ENCODE measurements at places on chromosomes 3 and 15. TPM values are rescaled to one million over a fixed set of nuclear protein-coding genes. Genes with fewer than 3 reads are reported as not detected.

Gene FGF12
- total RNA-seq: not detected

Gene GALNT15
- 16.0 TPM for total RNA-seq

Gene MKRN3
- total RNA-seq: 0.32 TPM

Gene SLC24A5
- not detected for total RNA-seq

Gene PLSCR5
- not detected for total RNA-seq
